SHP77 treated with DMSO at 0.1 percent for 48 hours (cell line): ENCODE measurements at places on chromosomes 11 and 22.
A peak's percentile ranks its signal among the peaks of the same experiment; 100 is the strongest.

GRCh38 chr11:116379185-116379828 is 393.5 kb downstream of the BUD13 start:
- no peak for DNase-seq

GRCh38 chr11:17972987-17973386 is 39.9 kb downstream of the SERGEF start:
- DNase-seq: no peak

DNA sequence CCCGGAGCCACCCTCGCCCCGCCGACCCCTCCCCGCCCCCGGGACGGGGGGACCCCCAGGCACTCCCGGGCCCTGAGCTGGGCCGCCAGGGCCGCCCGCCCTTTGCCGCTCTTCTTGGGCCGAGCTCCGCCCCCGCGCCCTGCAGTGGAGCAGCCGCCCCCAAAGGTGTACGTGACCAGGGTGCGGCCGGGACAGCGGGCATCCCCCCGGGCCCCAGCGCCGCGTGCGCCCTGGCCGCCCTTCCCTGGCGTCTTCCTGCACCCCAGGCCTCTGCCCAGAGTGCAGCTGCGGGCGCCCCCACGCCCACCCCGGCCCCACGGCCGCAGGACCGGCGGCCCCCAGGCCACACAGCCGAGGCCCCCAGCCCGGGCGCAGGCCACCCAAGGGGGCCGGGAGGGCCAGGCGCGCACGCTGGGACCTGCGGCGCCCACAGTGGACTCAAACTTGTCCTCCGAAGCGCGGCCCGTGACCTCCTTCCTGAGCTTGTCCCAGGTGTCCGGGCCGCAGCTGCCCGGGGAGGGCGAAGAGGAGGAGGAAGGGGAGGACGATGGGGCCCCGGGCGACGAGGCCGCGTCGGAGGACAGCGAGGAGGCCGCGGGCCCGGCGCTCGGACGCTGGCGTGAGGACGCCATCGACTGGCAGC is 7.4 kb downstream of the B4GALNT4 start:
- DNase-seq: no peak

GRCh38 chr11:65790104-65790901 is 3.4 kb downstream of the OVOL1 start:
- DNase-seq: no peak

DNA sequence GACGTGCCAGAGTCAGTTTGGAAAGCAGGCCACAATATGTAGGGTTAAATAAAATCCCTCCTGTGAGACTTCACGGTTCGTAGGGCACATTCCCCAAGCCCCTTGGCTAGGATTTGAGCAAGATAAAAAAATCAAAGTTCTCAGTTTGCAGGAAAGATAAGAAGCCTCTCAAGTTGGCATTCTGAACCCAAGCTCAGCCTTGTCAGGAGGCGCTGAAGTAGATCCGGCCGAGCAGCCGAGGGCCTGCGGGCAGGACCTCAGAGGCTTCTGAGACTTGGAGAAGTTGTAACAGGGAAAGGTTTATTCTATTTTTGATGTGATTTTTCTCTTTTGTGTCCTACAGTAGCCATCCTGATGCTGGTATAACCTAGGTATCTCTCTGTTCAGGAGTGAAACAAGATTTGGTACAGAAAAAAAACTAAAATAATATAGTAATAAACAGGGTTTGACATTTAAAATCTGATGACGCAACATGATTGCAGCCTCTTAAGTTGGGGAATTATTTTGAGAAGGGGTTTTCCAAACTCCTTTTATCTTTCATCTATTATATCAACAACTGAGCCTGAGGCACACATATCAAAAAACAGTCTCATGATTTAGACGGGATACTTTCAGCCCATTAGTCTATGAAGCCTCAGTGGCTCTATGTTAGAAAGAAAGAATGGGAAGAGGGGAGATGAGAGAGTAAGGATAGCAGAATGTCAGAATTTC is 10.1 kb downstream of the PATE2 start:
- DNase-seq: no peak

DNA sequence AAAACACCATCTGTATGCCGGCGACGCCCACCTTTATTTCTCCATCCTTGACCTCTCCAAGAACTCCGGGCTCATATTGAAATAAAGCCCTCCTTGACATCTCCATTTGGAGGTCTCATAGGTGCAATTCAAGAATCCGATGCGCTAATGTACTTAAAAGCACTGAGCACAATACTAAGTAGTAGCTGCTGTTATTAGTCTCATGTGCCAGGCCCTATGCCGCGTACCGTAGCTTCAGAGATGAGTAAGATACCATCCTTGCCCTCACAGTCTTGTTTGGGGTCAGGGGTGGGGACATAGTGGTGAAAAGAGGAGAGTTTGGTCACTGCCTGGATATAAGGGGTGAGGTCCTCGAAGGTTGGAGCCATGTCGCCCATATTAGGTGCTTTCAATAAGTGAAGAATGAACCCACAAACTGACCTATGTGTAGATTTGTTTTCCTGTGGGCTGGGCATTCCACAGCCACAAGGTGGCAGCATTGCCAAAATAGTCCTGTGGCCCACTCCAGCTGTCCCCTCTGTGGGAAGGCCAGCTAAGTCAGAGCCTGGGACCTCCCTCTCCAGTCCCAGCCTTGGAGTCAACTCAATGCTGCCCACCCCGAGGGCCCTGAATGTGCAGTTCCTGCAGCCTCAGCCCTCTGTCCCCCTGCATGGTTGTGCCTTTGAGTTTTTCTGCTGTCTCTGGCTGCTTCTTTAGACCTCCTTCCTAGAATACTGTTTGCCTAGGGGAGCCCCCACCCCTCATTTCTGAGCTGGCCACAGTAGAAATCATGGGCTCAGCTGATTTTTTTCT is 6.5 kb downstream of the DCPS start:
- no peak for DNase-seq

- DNase-seq: no peak
Measured at GRCh38 chr11:110720431-110721275, 8.4 kb upstream of the ARHGAP20 start.

DNA sequence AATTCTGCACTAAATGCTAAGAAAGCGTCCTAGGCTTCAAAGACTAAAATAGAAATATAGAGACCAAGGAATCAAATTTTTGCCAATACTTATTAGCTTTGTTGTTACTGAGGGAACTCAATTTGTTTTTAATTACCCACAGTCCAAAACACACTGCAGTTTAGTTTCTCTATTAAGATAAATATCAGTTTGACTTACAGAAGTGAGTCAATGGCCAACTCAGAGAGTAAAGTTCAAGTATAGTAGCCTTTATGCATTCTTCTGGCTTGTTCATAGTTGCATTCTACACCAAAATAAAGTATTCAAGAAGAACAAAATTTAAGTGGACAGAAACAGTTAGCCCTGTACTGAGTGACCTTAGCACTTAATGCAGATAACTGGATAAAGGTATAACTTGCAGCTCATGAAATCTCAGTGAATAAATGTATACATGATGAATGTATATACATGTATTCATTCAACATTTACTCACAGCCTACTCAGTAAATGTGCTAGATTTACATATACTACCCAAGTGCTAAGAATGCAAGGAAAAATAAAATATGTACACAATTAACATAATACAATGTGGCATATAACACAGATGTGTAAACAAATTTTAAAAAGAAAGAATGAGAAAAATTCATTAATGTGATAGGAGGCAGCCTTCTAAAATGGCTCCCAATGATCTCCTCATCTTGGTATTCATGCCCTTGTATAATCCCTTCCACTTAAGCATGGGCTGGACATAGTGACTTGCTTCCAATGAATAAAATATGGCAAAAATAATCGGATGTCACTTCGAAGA is 9.7 kb upstream of the RNF141 start:
- no peak for DNase-seq

DNA sequence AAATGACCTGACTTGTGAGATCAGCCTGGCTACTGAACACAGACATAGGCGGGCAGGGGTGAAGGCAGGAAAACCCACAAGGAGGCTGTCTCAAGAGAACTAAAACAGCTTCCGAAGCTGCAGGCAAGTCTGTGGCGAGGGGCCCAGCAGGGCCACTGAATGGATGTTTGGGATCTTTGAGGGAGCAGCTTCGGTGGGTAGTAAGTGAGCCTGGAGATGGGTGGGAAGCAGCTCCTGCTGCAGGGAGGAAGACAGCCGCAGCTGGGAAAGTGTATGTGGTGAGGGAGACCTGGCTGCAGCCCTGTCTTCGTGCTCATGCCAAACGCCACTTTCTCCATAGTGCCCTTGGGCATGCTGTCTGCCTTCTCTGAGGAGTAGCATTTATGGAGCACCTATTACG is 3.4 kb downstream of the CCDC86 start:
- no peak for DNase-seq

- DNase-seq: peak; percentile 59
Measured at GRCh38 chr11:65540290-65541092, 15.6 kb downstream of the SCYL1 start.

GRCh38 chr11:68670208-68670992 is 13.9 kb upstream of the GAL start:
- no peak for DNase-seq

- DNase-seq: no peak
Measured at GRCh38 chr11:94557992-94558391, 9.2 kb upstream of the PIWIL4 start.

DNA sequence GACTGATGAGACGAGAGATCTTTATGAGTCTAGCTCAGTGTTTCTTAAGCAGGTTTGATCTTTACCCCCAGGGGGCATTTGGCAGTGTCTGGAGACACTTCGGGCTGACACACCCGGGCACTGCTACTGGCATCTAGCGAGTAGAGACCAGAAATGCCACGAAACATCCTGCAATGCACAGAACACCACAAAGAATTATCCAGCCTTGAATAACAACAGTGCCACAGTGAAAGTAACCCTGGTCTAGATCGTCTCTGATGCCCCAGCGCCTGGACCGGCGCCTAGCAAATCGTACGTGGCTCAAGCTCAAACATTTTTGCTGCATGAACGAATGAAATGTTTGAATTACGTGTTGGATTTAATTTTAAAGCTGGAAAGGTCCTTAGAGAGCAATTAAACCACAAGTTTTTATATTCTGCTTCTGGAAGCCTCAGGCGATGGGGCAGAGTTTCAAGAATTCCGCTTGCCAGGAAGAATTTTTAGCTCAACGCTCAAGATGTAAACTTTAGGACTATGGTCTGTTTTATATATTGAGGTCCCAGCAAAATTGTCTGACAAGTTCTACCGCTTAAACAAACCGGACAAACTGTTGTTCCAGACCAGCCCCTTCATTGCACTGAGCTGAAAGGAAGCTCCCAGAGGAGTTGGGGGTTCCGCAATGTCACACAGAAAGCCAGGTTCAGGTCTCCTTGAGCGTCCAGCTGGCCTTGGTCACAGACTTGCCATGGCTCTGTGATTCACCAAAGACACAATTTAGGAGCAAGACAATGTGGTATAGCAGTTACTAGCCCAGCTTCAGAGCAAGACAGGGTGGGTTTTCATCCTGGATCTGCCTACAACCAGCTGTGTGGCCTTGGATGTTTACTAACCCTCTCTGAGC is 44.2 kb upstream of the SMTN start:
- DNase-seq: no peak

DNA sequence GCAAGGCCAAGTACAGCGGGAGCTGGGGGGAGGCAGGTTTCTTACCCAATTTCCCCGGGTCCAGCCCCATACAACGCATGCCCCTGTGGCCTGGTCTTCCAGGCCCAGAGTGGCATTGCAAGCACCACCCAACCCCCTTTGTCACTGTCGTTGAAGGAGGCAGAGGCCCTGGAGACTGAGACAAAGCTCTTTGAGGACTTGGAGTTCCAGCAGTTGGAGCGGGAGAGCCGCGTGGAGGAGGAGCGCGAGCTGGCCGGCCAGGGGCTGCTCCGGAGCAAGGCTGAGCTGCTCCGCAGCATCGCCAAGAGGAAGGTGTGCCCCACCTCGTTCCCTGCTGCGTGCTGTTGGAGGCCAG is 27.8 kb downstream of the PHLDB1 start:
- DNase-seq: no peak

DNA sequence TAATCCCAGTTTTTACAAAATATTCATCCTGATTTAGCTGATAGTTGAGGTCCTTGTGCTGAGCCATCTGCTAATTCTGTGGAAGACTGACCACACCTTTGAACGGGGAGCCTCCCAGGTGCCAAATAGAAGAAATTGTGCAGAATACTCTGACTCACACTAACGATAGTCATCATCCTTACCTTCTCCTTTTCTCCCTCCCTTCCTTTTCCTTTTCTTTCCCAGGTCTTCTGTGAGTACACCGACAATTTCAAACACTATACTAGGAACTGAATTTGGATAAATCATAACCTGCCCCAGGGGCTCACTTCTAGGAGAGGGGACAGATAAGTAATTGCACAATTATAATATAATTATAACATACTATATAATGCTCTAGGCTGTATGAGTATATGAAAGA is 73.1 kb upstream of the CTSC start:
- no peak for DNase-seq

- no peak for DNase-seq
Measured at GRCh38 chr22:24982301-24983056, 30.0 kb downstream of the KIAA1671 start.

DNA sequence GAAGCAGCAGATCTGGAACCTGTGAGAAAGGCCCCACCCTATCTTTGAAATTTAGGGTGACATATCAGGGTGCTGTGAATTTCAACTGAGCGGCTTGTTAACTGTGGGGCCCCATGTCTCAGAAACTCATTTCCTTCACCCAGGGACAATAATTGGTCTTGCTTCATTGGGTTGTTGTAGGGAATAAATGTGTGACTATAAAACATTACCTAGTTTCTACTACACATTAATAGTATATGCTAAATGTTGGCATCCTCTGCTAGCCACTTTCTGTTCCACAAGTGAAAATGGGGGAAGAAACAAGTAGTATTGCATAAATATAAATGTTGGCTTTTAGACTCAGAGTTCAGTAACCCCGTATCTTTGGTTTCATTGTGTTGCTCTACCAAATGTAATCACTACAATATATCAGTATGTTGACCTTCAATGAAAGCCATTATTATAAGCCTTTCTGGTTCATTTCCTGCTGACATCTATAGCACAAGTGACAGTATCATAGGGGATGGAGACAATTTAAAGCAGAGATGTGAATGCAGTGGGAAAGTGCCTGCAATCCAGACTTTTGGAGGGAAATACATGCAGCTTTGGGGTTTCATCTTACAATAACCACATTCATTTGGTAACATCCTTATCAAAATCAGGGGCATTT is 905.5 kb upstream of the RAG2 start:
- no peak for DNase-seq

GRCh38 chr11:126683766-126684728 is 316.5 kb downstream of the KIRREL3 start:
- DNase-seq: no peak

GRCh38 chr11:128765571-128766549 is 72.0 kb downstream of the FLI1 start:
- no peak for DNase-seq

GRCh38 chr11:58524232-58525036 is 16.5 kb upstream of the OR5B21 start:
- no peak for DNase-seq

DNA sequence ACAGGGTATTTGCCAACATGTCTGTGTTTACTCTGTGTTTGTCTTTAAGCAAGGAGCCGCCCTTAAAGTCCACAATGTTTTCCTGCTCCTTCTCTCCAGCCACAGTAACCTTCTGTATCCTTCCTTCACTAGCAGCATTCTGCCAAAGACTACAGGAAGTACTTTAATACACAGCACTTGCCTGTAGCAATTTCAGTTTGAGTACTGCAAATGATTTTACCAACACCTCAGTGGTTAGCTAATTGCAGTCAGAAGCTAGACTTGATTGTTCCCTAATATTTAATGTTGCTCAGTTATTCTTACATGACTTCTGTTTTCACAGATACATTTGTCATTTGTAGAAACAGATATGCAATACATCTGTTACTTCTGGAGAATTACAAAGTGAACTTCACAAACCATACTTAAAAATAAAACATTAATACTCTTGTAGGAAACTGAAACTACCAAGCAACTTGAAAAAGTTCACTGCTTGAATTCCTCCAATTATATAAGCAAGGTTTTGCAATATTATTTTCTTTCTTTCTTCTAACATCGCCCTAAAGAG is 69.1 kb downstream of the FCHSD2 start:
- no peak for DNase-seq
